ENCODE measurements at places on chromosomes 11 and 22. TPM values are rescaled to one million over a fixed set of nuclear protein-coding genes. Genes with fewer than 3 reads are reported as not detected.

The STK33 gene
- 0.63 TPM for polyA plus RNA-seq

The RTN4R gene
- 2.2 TPM for polyA plus RNA-seq

The SLC6A5 gene
- polyA plus RNA-seq, result not detected

The HMOX1 gene
- polyA plus RNA-seq, result 77.4 TPM

The BLID gene
- 0.12 TPM for polyA plus RNA-seq

The KIAA1671 gene
- polyA plus RNA-seq, result 23.1 TPM

The C11orf16 gene
- not detected for polyA plus RNA-seq

The CTTN gene
- polyA plus RNA-seq, result 148 TPM

The CHRM4 gene
- polyA plus RNA-seq, result 0.13 TPM

The MPPED2 gene
- not detected for polyA plus RNA-seq

The DSCAML1 gene
- polyA plus RNA-seq, result not detected

The OR6T1 gene
- not detected for polyA plus RNA-seq

The KCNJ4 gene
- not detected for polyA plus RNA-seq

The OR52E8 gene
- polyA plus RNA-seq, result not detected

The C11orf87 gene
- polyA plus RNA-seq, result not detected

The SPTBN2 gene
- polyA plus RNA-seq, result 3.8 TPM

The MPST gene
- 185 TPM for polyA plus RNA-seq

The TMEM134 gene
- 213 TPM for polyA plus RNA-seq

The MMP3 gene
- polyA plus RNA-seq, result not detected

The EHD1 gene
- 136 TPM for polyA plus RNA-seq

The RIMBP3C gene
- polyA plus RNA-seq, result 0.02 TPM

The HOATZ gene
- polyA plus RNA-seq, result not detected

The OR51B2 gene
- not detected for polyA plus RNA-seq

GRCh38 chr11:111639226-111639925, 37.1 kb downstream of the SIK2 start:
- no peak for DNase-seq

DNA sequence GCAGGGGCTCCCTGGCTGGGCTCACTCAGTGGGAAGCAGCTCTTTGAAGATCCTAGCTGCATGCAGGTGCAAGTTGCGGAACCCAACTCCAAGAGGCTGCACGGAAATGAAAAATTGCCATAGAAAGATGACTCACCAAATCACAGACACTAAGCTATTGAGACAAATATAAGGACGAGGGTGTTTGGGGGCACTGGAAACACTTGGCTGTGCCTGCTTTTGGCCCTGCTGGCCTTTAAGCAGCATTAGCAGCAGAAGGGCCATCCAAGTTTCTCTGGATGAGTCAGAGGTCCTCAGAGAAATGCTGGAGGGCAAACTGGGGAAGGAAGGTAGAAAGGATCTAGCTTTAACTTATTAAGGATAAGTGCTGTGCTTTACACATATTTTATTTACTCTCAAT, 282.3 kb downstream of the KIRREL3 start:
- no peak for DNase-seq

GRCh38 chr11:9838961-9839360, 175.1 kb downstream of the SWAP70 start:
- no peak for DNase-seq

DNA sequence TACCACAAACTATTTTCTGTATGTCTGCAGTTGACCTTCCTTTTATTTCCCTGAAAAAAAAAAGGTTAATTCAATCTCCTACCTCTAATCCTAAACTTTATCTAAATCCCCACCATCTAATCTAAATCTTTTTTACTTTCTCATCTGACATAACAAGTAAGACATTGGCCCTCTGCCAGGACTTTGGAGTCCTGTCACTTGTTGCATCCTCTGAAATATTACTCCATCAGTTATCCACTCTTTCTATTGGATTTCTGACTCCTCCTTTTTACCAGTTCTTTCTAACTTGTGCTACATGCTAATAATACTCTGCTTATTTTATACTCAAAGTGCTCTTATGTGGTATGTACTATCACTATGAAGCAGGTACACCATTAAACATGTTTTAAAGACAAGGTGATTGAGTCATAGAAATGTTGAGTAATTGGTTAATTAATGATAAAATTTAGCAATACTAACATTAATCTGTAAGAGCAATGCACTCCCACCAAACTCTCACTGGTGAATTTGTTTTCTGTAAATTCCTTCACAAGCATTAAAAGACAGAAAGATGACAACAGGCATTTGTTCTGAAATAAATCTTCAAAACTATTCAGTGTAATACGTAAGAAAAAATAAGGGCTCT, 914.2 kb upstream of the RAG2 start:
- DNase-seq, result no peak

- DNase-seq, result no peak
Observed at GRCh38 chr11:46684367-46684766, 16.1 kb downstream of the ARHGAP1 start.

GRCh38 chr22:36900225-36900624, 13.2 kb upstream of the CSF2RB start:
- DNase-seq, result no peak

- no peak for DNase-seq
Observed at GRCh38 chr11:122375687-122376399, 259.8 kb upstream of the BLID start.

DNA sequence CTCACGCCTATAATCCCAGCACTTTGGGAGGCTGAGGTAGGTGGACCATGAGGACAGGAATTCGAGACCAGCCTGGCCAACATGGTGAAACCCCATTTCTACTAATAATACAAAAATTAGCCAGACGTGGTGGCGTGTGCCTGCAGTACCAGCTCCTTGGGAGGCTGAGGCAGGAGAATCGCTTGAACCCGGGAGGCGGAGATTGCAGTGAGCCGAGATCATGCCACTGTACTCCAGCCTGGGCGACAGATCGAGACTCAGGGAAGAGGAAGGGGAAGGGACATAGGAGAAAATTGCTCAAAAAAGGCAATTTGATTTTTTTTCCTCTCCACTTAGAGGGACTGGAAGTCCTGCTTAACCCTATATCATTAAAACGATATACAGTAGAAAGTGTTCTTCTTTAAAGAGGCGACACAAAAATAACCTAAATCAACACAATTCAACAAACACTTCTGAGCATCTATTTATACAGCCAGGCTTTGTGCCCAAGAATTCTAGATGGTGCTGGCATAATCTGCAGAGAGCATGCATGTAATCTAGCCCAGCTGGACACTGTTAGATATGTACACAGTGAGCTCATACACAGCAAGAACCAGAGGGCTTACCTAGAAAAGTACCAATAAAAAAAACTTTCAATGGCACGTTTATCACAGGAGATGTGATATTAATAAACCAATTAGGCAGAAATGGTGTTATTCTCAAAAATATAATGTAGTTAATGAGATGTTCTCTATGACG, 20.9 kb upstream of the DENND5A start:
- no peak for DNase-seq

DNA sequence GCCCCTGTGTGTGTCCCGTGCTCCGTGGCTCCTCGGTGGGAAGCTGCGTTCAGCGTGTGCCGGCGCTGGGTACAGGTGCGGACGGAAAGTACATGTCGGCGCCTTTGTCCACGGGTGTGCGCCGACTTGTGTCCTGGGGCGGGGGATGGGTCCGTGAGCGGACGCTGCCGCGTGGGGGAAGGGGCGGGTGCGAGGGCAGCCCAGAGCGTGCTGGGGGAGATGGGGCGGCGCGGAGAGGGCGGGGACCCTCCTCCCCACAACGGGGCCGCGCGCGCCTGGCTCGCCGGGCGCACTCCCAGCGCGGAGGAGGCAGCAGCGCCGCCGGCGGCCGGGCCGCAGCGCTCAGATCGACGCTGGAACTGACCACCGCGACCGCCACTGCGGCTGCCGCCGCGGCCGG, 33.6 kb upstream of the RELT start:
- no peak for DNase-seq

GRCh38 chr22:24189249-24190158, 8.2 kb downstream of the SUSD2 start:
- DNase-seq, result peak; percentile 61

DNA sequence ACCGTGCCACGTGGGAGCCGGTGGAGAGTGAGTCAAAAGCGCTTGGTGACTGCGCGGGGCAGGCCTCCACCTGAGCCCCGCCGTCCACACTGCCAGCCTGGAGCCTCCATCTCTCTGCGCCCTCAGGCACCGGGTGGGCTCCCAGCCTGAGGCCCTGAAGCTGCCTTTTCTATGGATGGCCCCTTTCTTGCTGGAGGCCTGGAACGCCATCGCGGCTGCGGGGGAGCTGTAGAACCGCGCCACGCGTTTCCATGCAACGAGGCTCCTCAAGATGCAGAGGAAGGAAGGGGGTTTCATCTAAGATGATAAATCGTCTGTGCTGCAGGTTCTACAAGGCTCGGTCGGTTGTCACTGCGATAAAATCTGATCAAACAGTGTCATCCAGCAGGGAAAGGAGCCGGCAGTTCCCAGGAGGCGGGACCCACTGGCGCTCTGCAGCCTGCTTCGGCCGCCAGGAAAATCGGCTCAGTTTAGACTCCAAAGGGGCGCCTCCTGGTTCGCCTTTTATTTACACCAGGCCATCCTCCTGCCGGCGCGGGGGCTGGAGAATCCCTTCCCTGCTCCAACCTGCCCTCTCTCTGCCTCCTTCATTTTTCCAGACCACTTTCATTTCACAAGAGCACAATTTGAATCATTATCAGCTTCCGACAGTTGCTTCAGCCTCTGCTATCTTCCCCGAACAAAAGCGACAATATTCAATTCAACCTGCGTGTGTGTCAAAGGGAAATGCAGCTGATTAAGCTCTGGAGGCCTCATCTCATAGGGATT, 624.4 kb downstream of the BRD1 start:
- no peak for DNase-seq

DNA sequence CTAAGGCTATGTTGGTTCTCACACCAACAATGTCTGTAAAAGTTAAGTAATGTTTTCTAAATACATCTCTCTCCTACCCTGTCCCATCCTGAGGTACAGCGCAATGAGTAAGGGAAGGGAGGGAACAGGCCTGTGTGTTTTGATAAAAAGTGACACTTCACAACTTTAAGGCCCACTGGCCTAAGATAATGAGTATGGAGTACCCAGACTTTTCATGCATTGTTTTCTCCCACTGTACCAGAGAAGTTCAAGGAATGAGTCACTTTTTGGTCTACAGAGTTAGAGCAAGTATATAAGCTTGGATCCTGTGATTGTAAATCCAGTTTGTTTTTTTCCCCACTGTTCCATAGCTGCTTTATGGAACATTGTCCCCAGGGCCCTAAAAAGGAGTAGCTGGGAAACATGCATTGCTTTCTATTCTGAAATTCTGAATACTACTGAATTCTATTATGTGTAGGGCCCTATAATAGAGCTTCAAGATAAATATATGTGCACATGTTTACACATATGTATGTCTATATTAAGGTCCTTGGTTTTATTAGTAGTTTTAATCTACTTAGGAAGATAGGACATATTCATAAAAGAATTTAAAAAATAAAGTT, 29.8 kb downstream of the KCNE3 start:
- peak; percentile 82 for DNase-seq

DNA sequence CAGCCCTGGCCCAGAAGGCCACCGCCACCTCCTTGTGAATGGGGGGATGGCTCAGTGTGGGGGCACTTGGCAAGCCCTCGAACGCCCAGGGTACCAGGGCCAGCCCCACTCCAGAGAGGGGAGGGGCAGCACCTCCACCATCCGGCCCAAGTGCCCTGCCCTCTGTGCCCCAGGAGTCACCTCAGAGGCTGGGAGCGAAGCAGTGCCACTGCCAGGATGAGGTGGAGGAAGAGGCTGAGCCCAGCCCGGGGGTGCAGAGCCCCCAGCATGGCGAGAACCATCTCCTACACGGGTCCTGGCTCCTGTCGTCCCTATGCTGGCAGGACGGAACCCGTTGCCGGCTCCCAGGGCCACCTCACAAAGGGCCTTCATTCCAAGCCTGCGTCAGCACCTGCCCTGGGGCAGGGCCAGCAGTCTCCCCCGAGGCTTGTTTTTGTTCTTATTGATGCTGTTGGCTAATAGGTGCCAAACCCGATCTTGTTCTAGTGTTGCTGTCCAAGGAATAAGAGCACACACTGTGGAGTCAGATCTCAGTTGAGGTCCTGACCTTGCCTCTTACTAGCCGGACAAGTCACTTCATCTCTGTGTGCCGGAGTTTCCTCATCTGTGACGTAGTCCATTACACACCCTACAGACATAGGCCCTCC, at the start of gene FREY1:
Gene FREY1, minus strand, starts transcription at position 307 of the 647 bp plus-strand sequence. Its CDS starts 26 bp downstream, at position 281.
- DNase-seq, result no peak

- DNase-seq, result no peak
Observed at GRCh38 chr11:132490978-132491377, 1041.3 kb downstream of the OPCML start.

- no peak for DNase-seq
Observed at GRCh38 chr11:1568441-1568911, 3.6 kb downstream of the DUSP8 start.

DNA sequence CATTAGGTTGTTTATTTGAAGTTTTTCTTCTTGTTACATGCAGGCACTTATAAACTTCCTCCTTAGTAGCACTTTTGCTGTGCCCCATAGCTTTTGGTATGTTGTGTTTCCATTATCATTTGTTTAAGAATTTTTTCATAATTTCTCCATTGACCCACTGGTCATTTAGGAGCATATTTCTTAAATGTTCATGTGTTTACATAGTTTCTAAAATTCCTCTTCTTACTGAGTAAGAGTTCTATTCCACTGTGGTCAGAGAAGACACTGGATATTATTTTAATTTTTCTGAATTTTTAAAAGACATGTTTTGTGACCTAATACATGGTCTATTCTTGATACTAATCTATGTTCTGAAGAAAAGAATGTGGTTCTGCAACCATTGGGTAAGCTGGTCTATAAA, 333.0 kb downstream of the DDX10 start:
- no peak for DNase-seq

GRCh38 chr11:68044898-68045351, 6.1 kb downstream of the TCIRG1 start:
- DNase-seq, result no peak

DNA sequence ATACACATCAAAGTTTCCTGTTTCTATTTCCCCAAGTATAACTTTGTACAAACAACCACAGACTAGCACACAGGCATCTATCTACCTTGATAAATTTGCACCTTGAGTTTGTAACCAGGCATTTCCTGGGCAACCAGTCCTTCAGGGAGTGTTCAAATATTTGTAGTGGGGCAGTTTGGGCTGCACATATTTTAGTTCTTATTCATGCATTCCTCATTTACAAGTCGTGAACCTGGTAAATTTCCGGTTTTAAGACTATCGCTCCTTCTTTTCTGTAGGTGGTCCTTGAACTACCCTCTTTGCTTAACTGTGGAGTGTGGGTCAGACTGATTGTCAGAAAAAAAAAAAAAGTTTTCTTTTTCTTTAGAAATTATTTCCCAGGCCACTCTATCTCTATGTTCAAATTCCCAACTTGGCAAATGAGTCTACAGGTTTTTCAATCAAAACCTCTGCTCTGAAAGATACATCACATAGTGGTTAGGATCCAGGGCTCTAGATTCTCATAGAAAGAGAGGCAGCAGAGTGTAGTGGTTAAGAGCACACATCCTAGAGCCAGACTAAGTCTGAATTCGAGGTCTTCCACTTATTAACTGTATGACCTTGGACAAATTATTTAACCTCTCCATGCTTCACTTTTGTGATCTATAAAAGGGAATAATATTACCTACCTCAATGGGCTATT, 201.5 kb downstream of the SOX6 start:
- no peak for DNase-seq

DNA sequence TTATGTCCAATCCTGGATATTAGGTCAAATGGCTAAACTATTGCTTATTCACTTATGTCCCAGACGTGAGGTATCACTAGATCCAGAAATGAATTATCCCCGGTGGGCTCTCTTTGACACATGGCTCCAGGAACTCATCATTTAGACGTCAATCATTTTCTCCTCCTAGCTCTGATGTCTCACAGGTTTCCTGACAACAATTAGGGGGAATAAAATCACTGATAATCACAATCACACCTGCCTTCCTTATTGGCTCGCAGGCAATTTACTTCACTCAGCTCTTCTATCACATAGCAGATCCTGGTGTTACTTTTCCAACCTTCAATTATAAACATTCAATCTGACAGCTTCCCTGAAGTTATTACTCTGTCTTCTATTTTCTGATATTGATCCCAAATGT, 634.0 kb upstream of the TENM4 start:
- no peak for DNase-seq

Data from endothelial cell of umbilical vein (primary cell).